Stimulated activated CD8-positive, alpha-beta memory T cell treated with anti-CD3 and anti-CD28 coated beads, Interleukin-4, amount 100 ng/mL, for 1 hour (primary cell): ENCODE measurements at places on chromosomes 3 and 15.

DNA sequence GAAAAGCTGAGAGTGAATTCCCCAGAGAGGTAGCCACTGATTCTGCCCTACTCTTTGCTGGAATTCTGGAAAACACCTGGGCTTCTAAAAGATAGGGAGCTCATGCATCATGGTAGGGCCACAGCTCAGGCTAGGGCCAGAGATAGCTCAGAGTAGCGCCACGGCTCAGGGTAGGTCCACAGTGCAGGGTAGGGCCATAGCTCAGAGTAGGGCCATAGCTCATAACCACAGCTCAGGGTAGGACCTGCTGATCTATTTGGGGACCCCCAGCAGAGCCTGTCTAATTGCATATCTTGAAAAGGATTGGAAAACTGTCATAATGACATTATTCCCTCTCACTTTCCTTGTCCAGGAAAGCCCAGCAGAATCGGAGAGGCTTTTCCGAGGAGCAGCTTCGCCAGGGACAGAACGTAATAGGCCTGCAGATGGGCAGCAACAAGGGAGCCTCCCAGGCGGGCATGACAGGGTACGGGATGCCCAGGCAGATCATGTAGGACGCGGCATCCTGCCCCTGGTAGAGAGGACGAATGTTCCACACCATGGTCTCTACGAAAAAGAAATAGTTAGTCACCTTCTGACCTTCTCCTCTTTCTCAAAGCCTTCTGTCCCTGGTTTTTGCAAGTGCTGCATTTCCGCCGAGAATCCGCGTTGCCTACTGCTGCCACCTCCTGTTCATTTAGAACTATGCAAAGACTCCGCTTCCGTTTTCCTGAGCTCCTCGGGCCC is 14.5 kb downstream of the TAGLN3 start:
- peak; percentile 21 for DNase-seq

DNA sequence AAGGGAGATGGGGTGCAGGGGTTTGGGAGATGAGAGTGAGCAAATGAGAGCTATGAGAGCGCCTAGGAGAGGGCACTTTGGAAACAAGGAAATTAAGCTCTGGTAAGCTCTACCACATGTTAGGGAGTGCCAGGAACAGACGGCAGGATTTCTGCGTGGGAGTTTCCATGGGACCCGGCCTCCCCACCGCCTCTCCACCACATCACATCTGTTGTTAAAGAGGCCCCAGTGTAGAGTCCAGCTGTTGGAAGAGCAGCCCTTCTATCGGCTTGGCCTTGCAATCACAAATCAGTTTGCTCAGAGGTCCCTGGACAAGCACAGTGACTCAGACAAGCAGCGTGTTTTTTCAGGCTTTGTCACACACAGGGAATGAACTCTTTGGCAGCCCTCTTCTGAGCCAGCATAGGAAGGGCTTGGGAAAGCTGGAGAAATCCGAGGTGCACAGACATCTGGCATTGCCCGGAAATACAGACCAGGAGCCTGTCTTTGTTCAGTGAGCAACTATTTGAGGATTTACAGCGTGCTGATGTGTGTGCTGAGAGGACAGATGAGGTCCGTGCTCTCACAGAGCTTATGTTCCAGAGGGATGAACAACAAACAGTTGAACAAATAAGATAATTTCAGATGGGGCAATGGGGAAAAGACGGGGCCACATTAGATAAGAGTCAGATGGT is 370.6 kb upstream of the PROK2 start:
- no peak for DNase-seq

GRCh38 chr15:83927704-83928391 is 273.9 kb downstream of the ADAMTSL3 start:
- no peak for DNase-seq

DNA sequence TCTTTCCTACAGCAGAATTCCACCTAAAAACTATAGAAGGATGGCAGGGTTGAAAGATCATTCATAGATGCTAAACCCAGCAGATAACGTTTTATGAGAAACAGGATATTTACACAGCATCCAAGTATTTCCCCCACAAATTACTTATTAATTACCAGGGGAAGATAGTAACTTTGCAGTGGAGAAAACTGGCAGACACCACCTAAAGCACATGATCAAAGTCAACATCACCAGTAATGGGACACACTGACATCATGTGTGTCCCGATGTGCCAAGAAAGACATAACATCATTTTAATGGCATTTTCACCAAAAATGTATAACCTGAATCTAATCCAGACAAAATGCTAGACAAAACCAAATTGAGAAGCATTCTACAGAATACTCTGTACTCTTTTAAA is 220.4 kb upstream of the THBS1 start:
- no peak for DNase-seq

DNA sequence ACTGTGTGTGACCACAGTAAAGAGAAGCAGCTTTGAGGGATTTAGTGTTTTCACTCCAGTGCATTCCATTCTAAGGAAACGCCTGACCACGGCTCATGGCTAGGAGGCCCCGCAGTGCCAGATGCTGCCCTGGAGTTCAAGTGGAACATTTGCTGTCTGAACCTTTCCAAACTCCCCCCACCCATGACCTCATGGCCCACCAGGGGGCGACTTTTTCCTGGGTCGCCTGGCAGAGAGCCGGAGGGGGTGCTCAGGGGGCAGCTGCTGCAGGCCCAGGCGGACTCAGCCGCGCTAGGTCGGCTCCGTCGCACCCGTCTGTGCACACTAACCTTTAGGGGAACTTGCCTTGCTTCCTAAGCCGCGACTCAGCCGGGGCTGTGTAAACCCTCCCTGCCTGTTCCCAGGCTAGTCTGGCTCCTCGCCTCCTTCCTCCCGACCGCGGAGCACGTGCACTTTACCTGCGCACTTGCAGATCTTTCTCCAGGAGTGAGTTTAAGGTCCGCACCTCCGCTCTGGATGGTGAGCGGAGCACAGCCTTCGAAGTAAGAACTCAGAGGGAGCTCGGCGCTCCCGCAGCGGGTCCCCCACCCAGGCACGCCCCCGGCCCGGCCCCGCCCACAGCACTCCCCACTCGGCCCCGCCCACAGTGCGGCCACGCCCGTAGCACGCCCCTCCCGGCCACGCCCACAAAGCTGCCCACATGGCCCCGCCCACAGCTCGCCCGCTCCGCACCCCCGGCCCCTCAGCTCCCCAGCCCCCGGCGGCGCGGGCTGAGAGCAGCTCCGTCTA is at the start of gene OCA2:
TSS of gene OCA2 (minus strand) at position 550 of the 789 bp plus-strand sequence. CDS start 17,441 bp downstream, outside the sequence.
- DNase-seq: no peak

GRCh38 chr3:139974809-139975425 is 39.9 kb downstream of the CLSTN2 start:
- no peak for DNase-seq

DNA sequence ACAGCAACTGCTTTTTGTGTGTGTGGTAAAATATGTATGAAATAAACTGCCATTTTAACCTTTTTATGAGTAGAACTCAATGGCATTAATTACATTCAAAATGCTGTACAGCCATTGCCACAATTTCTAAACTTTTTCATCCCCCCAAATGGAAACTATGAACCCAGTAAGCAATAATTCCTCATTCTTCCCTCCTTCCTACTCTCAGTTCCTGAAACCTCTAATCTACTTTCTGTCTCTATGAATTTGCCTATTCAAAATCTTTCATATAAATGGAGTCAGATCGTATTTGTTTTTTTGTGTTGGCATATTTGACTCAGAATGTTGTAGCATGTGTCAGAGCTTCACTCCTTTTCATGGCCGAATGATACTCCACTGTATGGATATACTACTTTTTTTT is 5.3 kb upstream of the BLM start:
- DNase-seq: no peak

DNA sequence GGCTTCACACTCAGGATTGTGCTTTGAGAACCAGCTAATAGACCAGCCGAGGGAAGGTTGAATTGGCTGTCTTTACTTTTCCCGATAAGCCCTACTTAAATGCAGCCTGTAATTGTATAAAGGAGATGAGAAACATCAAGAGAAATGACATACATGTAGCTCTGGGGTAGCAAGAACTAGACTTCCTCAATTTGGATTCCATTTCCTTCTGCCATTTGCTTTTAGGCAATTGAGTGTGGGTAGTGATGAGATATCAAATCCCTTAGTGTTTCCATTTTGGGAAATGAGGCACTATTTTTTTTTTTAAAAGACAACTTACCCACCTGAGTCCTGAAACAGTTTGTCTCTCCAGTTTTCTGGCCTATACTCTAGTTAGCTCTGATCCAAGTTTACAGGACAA is 2.2 kb downstream of the INAFM2 start:
- DNase-seq: no peak

- no peak for DNase-seq
Measured at GRCh38 chr3:51691021-51691420, 15.8 kb upstream of the GRM2 start.

GRCh38 chr15:88739541-88739940 is 63.7 kb upstream of the ACAN start:
- DNase-seq: no peak

DNA sequence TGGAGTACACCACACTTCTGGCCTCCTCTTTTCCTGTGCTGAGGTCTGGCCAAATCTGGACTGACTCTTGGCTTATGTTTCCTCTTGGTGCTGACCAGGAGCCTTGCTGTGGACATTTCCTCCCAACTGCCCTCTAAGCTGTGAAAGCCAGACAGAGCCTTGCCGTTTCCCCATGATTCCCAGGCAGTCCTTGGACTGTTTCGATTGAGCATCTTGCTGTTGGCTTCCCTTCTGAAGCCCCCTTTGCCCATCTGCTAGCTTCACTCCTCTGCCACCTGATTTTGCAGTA is 110.5 kb downstream of the EPHB1 start:
- no peak for DNase-seq

DNA sequence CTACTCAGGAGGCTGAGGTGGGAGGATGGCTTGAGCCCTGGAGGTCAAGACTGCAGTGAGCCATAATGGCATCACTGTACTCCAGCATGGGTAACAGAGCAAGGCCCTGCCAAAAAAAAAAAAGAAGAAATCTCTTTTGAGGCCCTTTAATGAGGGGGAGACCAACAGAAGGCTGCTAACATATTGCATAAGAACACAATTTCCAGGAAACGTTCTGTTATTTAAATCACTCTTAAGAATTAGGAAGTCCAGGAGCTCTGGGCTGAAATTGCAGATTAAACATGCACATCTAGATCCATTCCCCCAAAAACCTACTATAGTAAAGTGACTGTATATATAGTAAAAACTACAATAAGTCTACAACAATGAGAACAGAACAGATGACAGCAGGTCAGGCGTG is 16.1 kb upstream of the BLM start:
- DNase-seq: no peak

- no peak for DNase-seq
Measured at GRCh38 chr15:55112706-55113105, 84.0 kb downstream of the RSL24D1 start.

DNA sequence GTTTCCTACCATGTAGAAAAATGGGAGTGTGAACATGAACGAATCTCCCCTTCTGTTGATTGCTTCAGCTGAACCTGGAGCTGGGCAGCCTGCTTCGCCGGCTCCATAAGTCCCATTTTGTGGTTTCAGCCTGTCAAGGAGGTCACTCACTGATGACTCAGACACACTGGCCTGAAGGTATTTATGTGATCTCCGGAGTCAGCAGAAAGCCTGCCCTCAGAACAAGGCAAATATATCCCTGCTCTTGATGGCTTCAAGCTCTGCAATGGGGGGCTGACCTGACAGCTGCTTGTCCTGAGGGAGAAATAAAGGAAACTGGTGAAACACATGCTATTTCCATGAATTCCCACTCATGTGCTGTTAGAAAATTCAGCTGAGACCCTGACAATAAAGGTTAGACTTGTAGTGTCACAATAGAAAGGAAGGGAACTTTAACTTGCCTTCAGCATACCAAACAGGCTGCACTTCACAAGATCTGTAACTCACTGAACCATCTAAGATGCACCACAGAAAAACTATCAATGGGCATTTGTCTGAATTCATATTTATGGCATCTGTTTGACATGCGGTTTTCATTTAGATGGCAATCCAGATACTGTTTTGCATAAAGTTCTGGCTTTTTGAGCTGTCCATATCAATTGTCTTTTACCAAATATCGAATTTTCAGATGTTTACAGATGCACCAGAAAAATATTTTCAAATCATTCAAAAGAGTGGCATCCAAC is 282.0 kb upstream of the VEPH1 start:
- DNase-seq: no peak

DNA sequence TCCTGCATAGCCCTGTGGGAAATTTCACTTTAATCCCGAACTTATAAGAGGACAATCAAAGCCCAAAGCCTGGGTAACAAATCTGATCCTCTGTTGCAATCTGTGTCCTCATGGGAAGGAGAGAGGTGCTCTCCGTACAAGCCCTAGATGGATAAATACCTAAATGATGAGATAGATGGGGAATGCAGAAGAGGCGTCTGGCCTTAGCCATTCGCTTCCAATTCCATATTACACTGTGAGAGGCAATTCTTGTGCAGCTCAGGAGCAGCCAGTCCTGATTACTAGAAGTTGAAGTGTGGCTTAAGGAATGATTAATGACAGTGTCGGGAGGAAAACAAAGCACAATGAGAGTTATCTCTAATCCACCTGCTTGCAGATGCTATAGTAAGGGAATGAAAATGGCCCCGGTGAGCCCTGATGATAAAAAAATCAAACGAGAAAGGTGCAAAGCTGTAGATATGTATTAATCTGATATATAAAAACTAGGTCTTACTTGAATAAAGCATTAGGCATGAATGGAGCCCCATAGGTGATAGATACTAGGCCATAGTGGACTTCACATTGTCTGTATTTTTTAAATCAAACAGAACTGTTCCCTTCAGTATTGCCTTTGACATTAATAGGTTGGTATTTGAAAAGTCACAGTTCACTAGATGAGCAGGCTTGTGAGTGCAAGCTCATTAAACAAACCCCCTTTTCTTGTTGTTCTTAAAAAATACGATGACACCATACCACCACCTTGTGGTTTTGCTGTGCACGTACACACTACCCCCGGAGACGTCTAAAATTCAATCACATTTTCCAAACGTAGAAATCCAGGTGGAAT is 54.2 kb upstream of the TMCO5A start:
- DNase-seq: no peak

DNA sequence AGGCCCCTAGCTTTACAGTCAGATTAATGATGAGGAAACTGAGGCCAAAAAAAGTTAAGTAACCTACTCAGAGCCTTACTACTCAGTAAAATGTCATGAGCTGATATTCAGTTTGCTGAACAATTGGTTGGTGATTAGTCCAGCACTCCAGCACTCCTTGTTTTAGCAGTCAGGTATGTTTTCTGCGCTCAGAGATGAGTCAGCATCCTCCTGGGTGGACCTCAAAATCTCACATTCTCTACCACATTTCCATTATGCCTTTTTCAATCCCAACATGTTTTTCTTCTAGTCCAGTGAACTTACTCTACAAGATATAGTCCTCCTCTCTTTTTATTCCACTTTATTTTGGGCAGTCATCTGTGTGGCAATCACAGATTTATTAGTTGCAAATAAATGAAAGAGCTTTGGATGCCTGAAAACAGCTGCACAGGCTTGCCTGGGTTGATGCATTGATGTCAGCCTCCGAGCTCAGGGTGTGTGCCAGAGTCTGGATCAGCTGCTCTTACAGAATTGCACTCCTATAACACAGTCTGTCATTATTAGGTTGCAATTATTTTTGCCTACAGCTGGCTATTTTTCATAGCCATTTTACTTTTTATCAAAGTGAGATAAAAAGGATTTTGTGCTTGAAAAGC is 133.2 kb downstream of the ARPP21 start:
- no peak for DNase-seq

DNA sequence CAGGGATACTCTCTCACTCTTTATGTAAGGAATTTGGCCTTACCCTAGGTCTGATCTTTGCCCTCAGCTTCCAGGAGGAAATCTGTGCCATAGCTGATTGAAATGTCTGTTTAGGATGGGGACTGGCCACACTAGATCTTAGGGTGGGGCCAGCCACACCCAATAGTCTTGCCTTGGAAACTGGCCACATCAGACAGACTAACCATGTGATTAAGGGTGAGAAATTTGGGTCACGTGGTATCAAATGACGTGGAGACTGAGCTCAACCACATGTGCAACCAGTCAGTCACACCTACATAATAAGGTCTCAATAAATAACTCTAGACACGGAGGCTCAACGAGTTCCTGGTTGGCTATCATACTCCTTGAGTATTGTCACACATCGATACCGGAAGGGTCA is 113.5 kb downstream of the CNTN3 start:
- no peak for DNase-seq
